ENCODE measurements at places on chromosomes 6 and 20.

DNA sequence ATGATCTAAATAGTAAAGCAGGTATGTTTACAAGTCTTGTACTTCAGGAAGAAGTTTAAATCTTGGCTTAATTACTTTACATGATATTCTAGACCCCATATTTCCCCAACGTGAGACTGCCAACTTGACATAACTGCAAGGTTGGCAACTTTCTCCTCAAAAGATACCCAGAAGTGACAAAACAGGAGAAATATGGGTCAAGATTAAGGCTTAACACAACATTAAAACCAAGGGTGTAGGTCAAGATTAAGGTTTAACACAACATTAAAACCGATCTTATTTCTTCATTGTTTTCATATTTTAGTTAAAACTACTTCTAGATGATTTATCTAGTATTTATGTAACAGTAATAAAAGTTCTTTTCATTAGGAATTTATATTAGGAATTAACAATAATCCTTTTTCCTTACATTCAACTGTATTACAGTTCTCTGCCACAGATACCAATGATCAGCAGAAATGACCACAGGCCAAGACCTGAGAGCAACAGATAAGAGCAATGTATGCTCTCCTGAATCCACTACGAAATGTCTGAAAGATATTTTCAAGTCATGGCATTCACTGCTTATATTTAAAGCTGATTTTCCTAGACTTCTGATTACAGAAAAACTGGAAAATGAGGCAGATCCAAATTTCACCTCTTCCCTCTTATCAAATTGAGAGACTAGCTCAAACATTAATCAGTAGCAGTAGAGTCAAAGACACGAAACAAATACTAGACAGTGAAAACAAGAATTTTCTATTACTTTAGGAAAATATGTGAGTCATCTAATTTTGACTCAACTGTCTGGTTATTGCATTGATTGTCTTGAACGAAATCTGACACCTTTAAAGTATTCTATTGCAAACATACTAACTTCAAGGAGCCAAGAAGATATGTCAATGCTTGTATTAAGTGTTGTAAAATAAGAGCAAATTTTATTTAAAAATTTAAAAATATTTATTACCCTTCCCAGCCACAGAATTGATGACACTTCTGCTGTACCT is 72.3 kb downstream of the RNGTT start:
- DNase-seq, result no peak

GRCh38 chr20:32189691-32190615 is 17.6 kb downstream of the PLAGL2 start:
- DNase-seq, result no peak

- no peak for DNase-seq
Observed at GRCh38 chr6:88388589-88388988, 222.4 kb upstream of the CNR1 start.

GRCh38 chr20:61844621-61845020 is 221.1 kb downstream of the TAF4 start:
- no peak for DNase-seq

DNA sequence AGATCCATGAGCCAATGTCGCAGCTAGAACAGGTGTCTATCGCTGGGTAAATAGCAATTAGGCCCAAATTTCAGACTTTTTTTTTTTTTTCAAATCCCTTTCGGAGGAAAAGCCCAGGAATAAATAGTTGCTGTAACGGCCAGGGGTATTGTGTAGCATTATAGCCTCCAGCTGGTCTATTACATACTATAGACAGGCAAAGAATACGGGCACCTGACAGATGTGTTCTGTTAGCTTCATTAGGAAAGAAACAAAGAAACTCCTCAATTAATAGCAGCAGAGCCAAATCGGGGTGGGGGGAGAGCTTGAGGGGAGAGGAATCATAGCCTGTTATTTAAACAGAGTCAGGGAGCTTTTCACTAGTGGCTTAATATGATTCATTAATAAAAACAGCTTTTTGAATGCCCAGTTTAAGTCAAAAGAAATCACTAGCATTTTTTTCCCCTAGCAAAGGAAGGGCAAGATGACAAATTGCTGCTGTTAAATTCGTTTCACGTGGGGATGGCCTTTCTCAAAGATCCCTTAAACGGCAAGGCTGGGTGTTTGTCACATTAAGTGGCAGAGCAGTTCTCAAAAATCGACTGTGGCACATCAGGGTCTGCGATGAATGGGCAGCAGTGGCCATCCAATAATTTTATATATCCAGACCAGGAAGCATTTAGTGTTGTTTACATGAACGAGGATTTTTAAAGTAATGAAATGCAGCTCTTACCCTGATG is 139.4 kb downstream of the ID4 start:
- no peak for DNase-seq

- DNase-seq, result no peak
Observed at GRCh38 chr6:126086560-126086959, 100.2 kb downstream of the TRMT11 start.

GRCh38 chr6:52115891-52116604 is 28.6 kb upstream of the PKHD1 start:
- DNase-seq, result no peak
